ENCODE measurements at places on chromosomes 1 and 21. TPM values are rescaled to one million over a fixed set of nuclear protein-coding genes. Genes with fewer than 3 reads are reported as not detected.

NCAM2 gene
- 3.9 TPM for total RNA-seq

OR14K1 gene
- not detected for total RNA-seq

SPATA46 gene
- not detected for total RNA-seq

IGSF5 gene
- total RNA-seq = 0.09 TPM

All from bronchial smooth muscle cell (primary cell).